Regular cardiac myocyte (primary cell): ENCODE measurements at places on chromosomes 4 and X. TPM values are rescaled to one million over a fixed set of nuclear protein-coding genes. Genes with fewer than 3 reads are reported as not detected.

Gene TRIM60
- not detected in 2 replicates for total RNA-seq

Gene CFAP299
- 6.5 and 8.5 TPM in 2 replicates for total RNA-seq

Gene TMEM156
- total RNA-seq, result under 0.01 and 0.58 TPM in 2 replicates

Gene CITED1
- total RNA-seq, result not detected in 2 replicates

Gene ADH5
- total RNA-seq, result 170 and 191 TPM in 2 replicates

Gene ARMCX1
- total RNA-seq, result 45.4 and 63.1 TPM in 2 replicates

Gene SSX1
- not detected in 2 replicates for total RNA-seq

Gene RHOXF1
- total RNA-seq, result not detected in 2 replicates

Gene RGS12
- 10.2 and 11.0 TPM in 2 replicates for total RNA-seq

Gene AFF2
- total RNA-seq, result 0.56 and 0.96 TPM in 2 replicates

Gene GAGE2A
- not detected in 2 replicates for total RNA-seq

Gene HOPX
- 0.19 and 2.8 TPM in 2 replicates for total RNA-seq

Gene TNMD
- total RNA-seq, result not detected in 2 replicates

Gene CLGN
- under 0.01 and 1.1 TPM in 2 replicates for total RNA-seq

Gene FGB
- total RNA-seq, result not detected in 2 replicates

Gene KLB
- under 0.01 TPM in 1 of 2 replicates, not detected in the other for total RNA-seq

Gene MAMLD1
- total RNA-seq, result 0.56 and 0.58 TPM in 2 replicates

Gene RAB40AL
- total RNA-seq, result 0.28 TPM in 1 of 2 replicates, not detected in the other

Gene NAP1L2
- total RNA-seq, result 2.3 and 2.8 TPM in 2 replicates

Gene GABRE
- 23.0 and 29.9 TPM in 2 replicates for total RNA-seq

Gene DTHD1
- not detected in 2 replicates for total RNA-seq

Gene GPRASP1
- total RNA-seq, result 1.5 and 7.3 TPM in 2 replicates

Gene MEPE
- not detected in 2 replicates for total RNA-seq

Gene KANTR
- total RNA-seq, result 2.9 and 7.3 TPM in 2 replicates

Gene TDO2
- under 0.01 and 0.28 TPM in 2 replicates for total RNA-seq

Gene CLDN34
- total RNA-seq, result not detected in 2 replicates

Gene PHEX
- total RNA-seq, result under 0.01 TPM in 2 replicates

Gene TMSB15A
- 2.5 and 5.9 TPM in 2 replicates for total RNA-seq

Gene DKK2
- 0.19 TPM in 1 of 2 replicates, not detected in the other for total RNA-seq

Gene MYOZ2
- 2.1 and 8.5 TPM in 2 replicates for total RNA-seq

Gene ABCG2
- total RNA-seq, result 10.1 and 14.6 TPM in 2 replicates

Gene DKC1
- 37.5 and 92.8 TPM in 2 replicates for total RNA-seq

Gene FAM9B
- total RNA-seq, result not detected in 2 replicates

Gene PRSS12
- total RNA-seq, result 9.3 and 14.6 TPM in 2 replicates

Gene FAM53A
- 0.58 and 4.5 TPM in 2 replicates for total RNA-seq
